ENCODE measurements at places on chromosomes 11 and 22. TPM values are rescaled to one million over a fixed set of nuclear protein-coding genes. Genes with fewer than 3 reads are reported as not detected.

DNA sequence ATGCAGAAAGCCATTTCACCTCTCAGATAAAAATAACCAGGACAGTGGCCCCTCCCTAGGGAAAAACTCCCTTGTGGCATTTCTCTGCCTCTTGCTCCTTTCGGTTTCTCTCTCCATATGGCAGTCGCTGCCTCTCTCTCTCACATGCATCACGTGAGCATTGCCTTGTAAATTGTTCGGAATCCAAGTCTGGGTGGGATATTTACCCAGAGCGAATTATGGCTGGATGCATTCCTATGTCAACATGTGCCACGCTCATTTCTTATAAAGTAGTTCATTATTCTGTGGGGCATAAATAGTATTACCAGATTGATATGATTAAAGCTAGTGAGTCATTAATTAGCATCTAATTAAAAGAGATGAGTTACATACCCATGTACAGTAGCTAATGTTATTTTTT is 392.9 kb downstream of the INSC start:
- DNase-seq, result no peak

DNA sequence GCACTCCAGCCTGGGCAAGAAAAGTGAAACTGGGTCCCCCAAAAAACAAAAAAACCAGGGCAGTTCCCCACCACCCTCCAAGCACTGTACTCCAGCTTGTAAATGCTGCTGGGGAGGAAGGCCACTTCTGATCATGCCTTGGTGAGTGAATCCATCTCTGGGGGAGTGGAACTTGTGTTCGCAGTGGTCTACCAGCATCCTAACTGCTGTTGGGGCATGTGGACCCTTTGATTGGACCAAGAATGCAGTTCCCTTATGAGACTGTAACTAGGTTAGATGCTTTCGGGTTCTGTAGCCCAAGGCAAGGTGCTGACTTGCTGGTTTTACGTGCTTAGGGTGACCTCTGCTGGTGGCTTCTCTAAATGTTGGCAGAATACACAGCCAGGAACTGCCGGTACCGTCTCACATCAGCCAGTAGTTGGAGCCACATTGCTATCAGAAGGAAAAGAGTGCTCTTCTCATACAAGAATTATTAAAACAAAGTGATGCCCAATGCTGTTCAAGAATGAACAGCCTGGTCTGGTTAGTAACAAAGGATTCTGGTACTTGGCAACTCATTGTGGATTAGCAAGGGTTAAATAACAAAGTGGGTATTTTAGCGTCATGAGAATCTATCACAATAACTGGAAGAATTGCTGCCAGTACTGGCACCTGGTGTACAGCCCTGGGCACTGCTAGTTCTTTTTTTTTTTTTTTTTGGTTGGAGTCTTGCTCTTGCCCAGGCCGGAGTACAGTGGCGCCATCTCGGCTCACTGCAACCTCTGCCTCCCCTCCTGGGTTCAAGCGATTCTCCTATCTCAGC is 13.0 kb downstream of the EIF1AD start:
- peak; percentile 91 for DNase-seq

DNA sequence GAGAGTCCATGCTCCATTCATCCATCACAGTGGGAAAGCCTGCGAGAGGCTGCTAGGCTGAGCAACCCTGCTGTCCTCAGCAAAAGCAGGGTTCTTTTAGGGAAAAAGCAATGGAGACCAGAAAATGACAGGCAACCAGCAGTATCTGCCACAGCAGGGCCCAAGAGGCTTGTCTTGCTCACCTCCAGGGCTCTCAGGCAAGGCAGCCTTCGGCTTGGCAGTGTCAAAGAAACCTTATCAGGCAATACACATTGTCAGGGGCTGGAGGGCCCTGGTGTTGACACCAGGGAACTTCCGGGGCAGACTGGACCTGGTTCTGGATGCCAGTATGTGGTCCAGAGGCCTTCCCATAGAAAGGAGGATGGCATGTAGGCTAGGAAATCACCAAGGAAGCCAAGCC is 10.2 kb upstream of the TLCD5 start:
- no peak for DNase-seq

DNA sequence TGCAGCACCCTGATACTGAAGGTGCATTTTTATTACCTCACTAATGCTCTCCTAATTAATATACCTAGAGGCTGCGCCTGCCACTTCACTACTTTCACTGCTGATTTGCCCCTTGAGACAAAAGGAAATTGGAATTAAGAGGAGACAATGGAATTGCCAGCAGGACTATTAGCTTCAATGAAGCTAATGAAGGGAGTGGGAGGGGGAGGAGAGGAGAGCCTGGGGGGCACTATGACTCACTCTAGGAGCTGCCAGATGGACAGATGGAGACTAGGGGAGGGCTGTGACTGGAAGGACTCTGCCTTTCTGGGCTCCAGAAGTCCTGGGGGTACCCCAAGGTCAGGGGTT is 102.8 kb upstream of the DRD2 start:
- no peak for DNase-seq

- DNase-seq, result no peak
Measured at GRCh38 chr11:73095613-73096012, 46.5 kb downstream of the FCHSD2 start.

Gene OR51B4
- 0.40 TPM for total RNA-seq
